ENCODE measurements at places on chromosomes 3 and 15.

DNA sequence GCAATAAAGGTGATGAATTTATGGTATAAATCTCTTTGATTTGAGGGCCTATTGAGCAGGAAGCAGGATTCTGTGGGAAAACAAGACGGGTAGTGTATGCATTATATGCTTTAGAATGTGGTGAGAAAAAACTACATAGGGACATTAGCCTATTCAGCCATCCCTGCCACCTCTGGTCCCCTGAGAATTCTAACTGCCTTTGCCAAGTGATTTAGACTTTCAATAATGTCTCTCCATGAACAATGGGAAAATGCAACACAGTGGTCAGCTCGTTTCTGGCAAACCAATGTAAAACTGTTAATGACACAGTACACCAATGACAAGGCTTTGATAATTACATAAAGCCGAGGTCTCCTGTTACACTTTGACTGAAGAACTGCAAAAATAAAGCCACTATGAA is 314.7 kb upstream of the CNTN4 start:
- DNase-seq: no peak

- DNase-seq: no peak
Observed at GRCh38 chr15:48582452-48583247, 62.9 kb downstream of the FBN1 start.

GRCh38 chr3:168558728-168559411 is 463.1 kb upstream of the GOLIM4 start:
- no peak for DNase-seq

GRCh38 chr3:124558991-124559845 is 171.0 kb upstream of the UMPS start:
- peak; percentile 7 for DNase-seq

GRCh38 chr3:180595559-180595935 is 6.4 kb upstream of the TTC14 start:
- no peak for DNase-seq
